ENCODE measurements at places on chromosomes 2 and 18.

DNA sequence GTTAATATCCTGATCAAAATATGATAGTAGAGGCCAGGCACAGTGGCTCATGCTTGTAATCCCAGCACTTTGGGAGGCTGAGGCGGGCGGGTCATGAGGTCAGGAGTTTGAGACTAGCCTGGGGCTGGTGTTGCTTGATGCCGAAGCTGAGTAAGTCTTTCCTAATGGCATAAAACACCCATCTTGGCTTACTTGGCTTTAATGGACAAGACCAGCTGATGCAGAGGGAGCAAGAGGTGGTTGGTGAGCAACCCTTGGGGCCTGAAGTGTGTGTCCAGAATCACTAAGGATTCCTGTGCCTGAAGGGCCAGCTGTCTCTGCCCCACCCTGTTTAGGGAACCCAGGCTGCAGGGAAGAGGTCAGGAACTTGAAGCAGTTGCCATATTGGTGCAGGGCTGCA lies 217.2 kb downstream of the ARL4C start:
- DNase-seq = no peak

DNA sequence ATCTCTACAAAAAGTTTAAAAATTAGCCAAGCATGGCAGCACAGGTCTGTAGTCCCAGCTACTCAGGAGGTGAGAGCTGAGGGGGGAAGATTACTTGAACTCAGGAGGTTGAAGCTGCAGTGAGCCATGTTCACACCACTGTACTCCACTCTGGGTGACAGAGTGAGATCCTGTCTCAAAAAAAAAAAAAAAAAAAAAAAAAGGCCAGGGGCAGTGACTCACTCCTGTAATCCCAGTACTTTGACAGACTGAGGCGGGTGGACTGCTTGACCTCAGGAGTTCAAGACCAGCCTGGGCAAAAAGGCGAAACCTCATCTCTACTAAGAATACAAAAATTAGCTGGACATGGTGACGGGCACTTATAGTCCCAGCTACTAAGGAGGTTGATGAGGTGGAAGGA lies 37.0 kb downstream of the PUM2 start:
- DNase-seq = no peak

- no peak for DNase-seq
Observed at GRCh38 chr2:227597036-227597435, 1.7 kb upstream of the SCYGR2 start.

- DNase-seq = no peak
Observed at GRCh38 chr2:199692489-199692888, 158.5 kb downstream of the FTCDNL1 start.

DNA sequence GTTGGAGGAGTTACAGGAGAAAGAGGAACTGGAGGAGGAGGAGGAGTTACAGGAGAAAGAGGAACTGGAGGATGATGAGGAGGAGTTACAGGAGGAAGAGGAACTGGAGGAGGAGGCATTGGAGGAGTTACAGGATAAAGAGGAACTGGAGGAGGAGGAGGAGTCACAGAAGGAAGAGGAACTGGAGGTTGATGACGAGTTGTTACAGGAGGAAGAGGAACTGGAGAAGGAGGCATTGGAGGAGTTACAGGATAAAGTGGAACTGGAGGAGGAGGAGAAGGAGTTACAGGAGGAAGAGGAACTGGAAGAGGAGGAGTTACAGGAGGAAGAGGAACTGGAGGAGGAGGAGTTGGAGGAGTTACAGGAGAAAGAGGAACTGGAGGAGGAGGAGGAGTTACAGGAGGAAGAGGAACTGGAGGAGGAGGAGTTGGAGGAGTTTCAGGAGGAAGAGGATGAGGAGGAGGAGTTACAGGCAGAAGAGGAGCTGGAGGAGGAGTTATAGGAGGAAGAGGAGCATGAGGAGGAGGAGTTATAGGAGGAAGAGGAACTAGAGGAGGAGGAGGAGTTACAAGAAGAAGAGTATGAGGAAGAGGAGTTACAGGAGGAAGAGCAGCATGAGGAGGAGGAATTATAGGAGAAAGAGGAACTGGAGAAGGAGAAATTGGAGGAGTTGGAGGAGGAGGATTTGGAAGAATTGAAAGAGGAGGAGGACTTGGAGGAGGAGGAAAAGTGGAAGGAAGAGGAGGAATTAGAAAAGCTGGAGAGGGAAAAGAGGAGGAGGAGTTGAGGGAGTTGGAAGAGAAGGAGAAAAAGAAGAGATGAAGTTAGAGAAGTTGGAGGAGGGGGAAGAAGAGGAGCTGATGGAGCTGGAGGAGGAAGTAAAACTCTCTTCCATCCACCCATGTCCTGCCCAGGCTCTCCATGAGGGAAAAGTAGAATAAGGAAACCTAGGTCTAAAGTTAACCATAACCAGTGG lies 37.2 kb downstream of the CLASP1 start:
- no peak for DNase-seq

- DNase-seq = no peak
Observed at GRCh38 chr18:62425465-62426190, 97.2 kb upstream of the ZCCHC2 start.

- no peak for DNase-seq
Observed at GRCh38 chr18:70004696-70005095, 57.0 kb upstream of the CD226 start.
